CD4-positive, alpha-beta memory T cell (primary cell): ENCODE measurements at places on chromosomes 16 and 17. TPM values are rescaled to one million over a fixed set of nuclear protein-coding genes. Genes with fewer than 3 reads are reported as not detected.

Gene CDH1
- not detected for polyA plus RNA-seq

Gene TMEM106A
- polyA plus RNA-seq, result 3.5 TPM

Gene UMOD
- polyA plus RNA-seq, result not detected

Gene IRX3
- not detected for polyA plus RNA-seq

Gene FAM171A2
- 0.13 TPM for polyA plus RNA-seq

Gene CARD14
- 0.07 TPM for polyA plus RNA-seq

Gene MIEN1
- 90.8 TPM for polyA plus RNA-seq

Gene STH
- polyA plus RNA-seq, result not detected

Gene ALOX12
- not detected for polyA plus RNA-seq

Gene SNAI3
- polyA plus RNA-seq, result 11.6 TPM

- H3K27ac ChIP-seq, result no peak overlapping the region
- no peaks in the 10 kb centered on the region for H3K4me1 ChIP-seq
- H3K27me3 ChIP-seq, result no peaks in the 10 kb centered on the region
- H3K36me3 ChIP-seq, result no peaks in the 10 kb centered on the region
- no peak overlapping the region for H3K4me3 ChIP-seq
Measured at GRCh38 chr16:88403794-88404581, 21.2 kb downstream of the ZNF469 start.

DNA sequence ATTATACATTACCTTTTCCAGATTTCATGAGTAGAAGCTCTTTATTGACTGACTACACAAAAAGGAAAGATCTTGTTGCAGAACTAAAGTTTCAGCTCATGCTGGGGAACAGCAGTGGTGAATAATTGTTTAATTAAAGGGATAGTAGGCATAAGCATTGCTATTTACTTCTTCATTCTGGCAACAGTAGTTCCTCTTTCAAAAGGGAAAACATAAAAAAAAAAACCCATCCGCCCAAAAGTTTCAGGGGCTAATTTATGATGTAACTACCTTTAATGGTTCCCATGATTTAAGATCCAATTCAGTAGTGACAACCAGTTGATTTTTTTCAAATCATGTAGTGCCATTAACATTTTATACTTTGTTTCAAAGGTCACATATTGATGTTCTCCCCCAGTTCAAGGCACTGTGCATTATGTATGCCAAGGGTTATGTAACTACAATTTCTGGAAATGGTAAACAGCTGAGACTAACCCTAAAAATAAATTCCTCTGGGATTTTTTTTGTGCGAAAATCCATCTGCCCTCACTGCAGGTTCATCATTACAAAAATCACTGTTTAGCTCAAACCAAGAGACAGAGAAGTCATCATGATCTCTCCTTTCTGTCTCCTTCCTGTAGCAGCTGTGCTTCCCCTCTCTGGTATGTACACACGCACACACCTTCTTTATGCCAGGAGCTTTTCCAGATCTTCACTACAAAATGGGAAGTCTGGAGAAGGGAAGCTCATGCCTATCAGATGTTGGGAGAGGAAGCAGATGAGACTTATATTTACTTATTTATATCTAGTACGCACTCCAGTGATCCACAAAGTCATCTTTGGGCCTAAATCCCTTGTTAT is 2.2 kb upstream of the PHLPP2 start:
- no peak for DNase-seq
- no peak overlapping the region for H3K27ac ChIP-seq
- H3K4me3 ChIP-seq, result no peak overlapping the region
- H3K4me1 ChIP-seq, result peaks cover 14% of the 10 kb centered on the region

- no peak overlapping the region for H3K4me3 ChIP-seq
- no peaks in the 10 kb centered on the region for H3K36me3 ChIP-seq
- no peak overlapping the region for H3K27ac ChIP-seq
- peaks cover 35% of the 10 kb centered on the region for H3K4me1 ChIP-seq
- no peaks in the 10 kb centered on the region for H3K27me3 ChIP-seq
Measured at GRCh38 chr16:17301593-17302135, 169.1 kb downstream of the XYLT1 start.

GRCh38 chr16:11296706-11297491 is 15.8 kb upstream of the PRM1 start:
- H3K27me3 ChIP-seq, result no peaks in the 10 kb centered on the region
- peak overlapping the region; percentile 29 for H3K4me3 ChIP-seq
- H3K27ac ChIP-seq, result no peak overlapping the region
- H3K36me3 ChIP-seq, result no peaks in the 10 kb centered on the region
- peaks cover 16% of the 10 kb centered on the region for H3K4me1 ChIP-seq

- no peaks in the 10 kb centered on the region for H3K27me3 ChIP-seq
- no peaks in the 10 kb centered on the region for H3K4me1 ChIP-seq
- no peaks in the 10 kb centered on the region for H3K36me3 ChIP-seq
Measured at GRCh38 chr16:87535855-87536794, 43.3 kb upstream of the ZCCHC14 start.

DNA sequence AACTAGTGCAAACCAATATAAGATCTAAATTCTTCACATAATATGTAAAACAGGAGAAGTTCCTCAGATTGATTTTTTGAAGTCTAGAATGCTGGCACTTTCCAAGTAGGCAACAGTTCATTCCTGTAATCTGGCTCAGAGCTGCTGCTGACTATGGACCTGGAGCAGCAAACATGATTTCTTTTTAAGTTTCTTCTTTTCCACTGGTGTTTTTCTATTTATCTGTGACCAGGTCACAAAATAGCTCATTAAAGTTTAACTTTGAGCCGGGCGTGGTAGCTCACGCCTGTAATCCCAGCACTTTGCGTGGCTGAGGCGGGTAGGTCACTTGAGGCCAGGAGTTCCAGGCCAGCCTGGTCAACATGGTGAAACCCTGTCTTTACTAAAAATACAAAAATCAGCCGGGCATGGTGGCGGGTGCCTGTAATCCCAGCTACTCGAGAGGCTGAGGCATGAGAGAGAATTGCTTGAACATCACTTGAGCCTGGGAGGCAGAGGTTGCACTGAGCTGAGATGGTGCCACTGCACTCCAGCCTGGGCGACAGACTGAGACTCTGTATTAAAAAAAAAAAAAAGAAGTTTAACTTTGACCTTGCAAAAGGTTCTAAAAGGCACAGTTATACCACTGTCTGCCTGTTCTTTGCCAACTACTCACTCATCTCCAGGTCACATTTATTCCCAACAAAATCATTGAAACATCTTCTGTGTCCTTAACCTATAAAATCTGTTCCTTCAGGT is 29.4 kb upstream of the SLC13A2 start:
- no peak overlapping the region for H3K27ac ChIP-seq
- no peaks in the 10 kb centered on the region for H3K27me3 ChIP-seq
- no peaks in the 10 kb centered on the region for H3K36me3 ChIP-seq
- H3K4me3 ChIP-seq, result no peak overlapping the region
- no peaks in the 10 kb centered on the region for H3K4me1 ChIP-seq

- DNase-seq, result no peak
- no peak overlapping the region for H3K4me3 ChIP-seq
- H3K4me1 ChIP-seq, result peaks cover 26% of the 10 kb centered on the region
- no peak overlapping the region for H3K27ac ChIP-seq
- H3K27me3 ChIP-seq, result peaks cover 55% of the 10 kb centered on the region
- H3K36me3 ChIP-seq, result no peaks in the 10 kb centered on the region
Measured at GRCh38 chr17:81340607-81341515, 45.8 kb upstream of the SLC38A10 start.

DNA sequence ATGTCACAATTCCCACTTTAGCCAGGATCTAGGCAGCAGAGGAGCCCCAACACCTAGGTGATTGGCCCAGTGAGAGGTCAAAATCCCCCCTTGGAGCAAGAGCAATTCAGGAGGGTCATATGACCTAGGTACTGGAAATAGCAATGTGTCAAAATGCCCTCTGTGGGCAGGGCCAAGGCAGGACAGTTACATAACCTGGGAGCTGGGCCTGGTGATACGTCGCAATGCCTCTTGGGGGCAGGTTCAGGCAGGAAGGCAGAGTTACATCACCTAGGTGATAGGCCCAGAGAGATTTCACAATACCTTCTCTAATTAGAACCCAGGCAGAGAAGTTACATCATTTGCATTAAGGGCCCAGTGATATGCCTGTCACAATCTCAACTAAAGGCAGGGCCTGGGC is 1906.3 kb downstream of the TP53TG3F start:
- H3K36me3 ChIP-seq, result no peaks in the 10 kb centered on the region
- no peak overlapping the region for H3K27ac ChIP-seq
- no peak overlapping the region for H3K4me3 ChIP-seq

DNA sequence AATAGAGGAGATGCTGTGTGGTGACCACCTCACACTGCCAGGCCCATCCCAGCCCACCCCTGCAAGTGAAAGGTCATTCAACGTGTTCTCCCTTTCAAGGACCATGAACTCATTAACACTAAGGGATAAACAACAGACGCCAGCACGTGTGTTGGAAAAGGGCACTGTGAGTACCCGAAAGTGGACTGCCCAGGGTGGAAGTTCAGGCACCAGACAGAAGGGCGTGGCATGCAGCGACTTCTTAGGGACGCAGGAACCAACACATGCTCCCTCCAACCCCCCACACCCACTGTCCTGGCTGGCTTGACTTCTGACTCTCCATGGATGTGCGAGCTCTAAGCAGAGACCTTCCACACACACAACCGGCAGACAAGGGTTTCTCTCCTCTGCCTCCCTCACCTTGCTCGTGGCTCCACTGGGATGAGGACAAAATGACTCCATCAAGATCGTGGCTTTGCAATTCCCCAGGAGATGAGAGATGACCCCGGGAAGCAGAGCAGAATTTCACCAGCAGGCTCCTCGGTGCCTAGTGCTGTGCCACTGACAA is 11.0 kb downstream of the UBALD1 start:
- H3K4me3 ChIP-seq, result no peak overlapping the region
- H3K27ac ChIP-seq, result no peak overlapping the region
- no peaks in the 10 kb centered on the region for H3K36me3 ChIP-seq
- H3K4me1 ChIP-seq, result no peaks in the 10 kb centered on the region

DNA sequence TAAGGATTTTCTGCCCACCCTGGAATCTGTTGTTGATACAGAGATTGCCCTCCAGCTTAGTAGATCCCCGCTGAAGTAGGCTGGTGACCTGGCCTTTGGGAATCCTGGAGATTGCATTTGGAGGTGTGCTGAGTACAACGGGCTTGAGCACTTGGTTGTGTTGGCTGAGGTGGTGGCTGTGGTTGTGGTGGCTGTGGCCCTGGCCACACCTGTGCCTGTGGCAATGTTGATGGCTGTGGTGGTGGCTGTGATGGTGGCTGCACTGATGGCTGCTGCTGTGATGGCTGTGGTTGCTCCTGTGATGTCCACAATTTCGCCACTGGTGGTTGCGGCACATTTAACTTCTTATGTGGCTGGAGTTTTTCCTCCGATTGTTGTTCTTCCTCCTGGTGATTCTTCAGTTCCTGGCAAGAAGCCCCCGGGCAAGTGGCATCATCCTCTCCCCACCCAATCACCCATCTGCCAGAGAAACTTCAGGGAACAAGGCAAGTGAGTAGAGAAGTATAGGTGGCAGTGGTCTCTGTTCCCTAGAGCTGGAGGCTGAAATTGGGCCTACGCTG is 4.2 kb downstream of the CCDC200 start:
- H3K4me1 ChIP-seq, result no peaks in the 10 kb centered on the region
- no peaks in the 10 kb centered on the region for H3K36me3 ChIP-seq
- no peak for DNase-seq
- H3K27me3 ChIP-seq, result no peaks in the 10 kb centered on the region

DNA sequence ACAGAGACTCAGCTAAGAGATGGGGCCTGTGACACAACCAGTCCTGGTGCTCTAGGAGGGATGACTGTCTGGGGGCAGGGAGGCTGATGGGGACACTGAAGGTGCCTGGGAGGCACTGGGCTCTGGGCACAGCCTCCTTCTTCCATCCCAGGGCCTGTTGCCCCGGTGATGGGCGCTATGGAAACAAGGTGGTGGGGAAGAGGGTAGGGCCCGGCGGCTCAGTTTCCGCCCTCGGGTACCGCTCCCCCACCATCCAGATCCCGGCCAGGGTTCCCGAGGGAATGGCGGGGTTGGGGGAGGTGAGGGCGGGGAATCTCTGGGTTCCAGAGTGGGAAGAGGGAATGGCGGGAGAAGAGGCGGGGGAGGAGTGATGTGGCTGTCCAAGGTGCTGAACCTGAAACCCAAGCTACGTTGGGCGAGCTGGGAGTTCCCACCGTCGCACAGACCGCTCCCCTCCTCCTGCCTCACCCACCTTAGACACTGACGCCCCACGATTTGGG is 981 bp downstream of the KCNH4 start:
- H3K36me3 ChIP-seq, result no peaks in the 10 kb centered on the region
- peaks cover 60% of the 10 kb centered on the region for H3K4me1 ChIP-seq
- H3K27me3 ChIP-seq, result no peaks in the 10 kb centered on the region

DNA sequence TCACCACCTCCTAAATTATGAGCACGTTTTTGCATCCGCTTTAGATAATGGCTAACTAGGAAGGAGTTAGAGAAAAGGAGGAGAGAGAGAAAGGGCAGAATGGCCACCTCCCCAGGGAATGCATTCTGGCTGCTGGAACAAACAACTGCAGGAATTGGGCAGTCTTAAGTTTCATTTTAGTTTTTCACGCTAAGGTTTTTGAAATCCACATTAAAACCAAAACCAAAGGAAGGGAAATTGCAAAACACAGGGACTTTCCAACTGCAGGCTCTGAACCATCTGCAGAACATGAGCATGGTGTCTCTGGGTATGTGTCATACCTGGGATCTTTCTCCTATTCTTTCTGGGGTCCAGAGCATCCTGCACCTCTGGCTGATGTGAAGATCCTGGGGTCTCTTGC is 12.1 kb upstream of the CCL8 start:
- H3K27ac ChIP-seq, result no peak overlapping the region
- DNase-seq, result no peak
- H3K4me1 ChIP-seq, result no peaks in the 10 kb centered on the region
- H3K4me3 ChIP-seq, result no peak overlapping the region
- H3K27me3 ChIP-seq, result no peaks in the 10 kb centered on the region
- no peaks in the 10 kb centered on the region for H3K36me3 ChIP-seq

DNA sequence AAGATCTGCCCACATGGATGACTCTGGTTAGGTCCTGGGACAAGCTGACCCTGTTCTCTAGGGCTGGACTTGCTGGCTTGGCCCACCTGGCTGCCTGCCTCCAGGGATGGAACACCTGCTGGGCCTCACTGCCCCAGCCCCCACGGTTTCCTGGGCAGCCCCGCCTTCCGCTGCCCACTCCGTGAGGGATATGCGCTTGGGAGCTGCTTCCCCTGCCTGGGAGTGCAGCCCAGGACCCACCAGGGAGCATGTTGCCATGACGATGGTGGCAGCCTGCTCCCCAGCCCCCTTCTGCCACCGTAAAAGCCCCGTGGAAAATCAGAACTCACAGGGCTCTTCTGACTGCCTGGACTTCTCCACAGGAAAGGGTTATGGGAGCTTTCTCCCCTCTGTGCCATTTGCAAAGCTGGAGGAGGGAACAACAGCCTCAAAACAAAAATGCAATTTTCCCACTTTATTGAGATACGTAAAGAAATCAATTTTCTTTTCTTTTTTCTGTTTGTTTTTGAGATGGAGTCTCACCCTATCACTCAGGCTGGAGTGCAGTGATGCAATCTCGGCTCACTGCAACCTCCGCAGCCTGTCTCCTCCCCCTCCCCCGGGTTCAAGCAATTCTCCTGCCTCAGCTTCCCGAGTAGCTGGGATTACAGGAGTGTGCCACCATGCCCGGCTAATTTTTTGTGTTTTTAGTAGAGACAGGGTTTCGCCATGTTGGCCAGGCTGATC is 18.0 kb upstream of the GAS7 start:
- no peaks in the 10 kb centered on the region for H3K27me3 ChIP-seq
- no peak for DNase-seq
- H3K27ac ChIP-seq, result no peak overlapping the region
- H3K4me3 ChIP-seq, result no peak overlapping the region

- peaks cover 4% of the 10 kb centered on the region for H3K36me3 ChIP-seq
- H3K27me3 ChIP-seq, result no peaks in the 10 kb centered on the region
- H3K4me3 ChIP-seq, result no peak overlapping the region
- DNase-seq, result no peak
Measured at GRCh38 chr17:58304750-58305486, 23.7 kb downstream of the TSPOAP1 start.
